ENCODE measurements at places on chromosomes 11 and 22.
A peak's percentile ranks its signal among the peaks of the same experiment; 100 is the strongest.

GRCh38 chr11:87528752-87529151, 491.0 kb downstream of the TMEM135 start:
- DNase-seq, result no peak

- peak; percentile 57 for DNase-seq
Observed at GRCh38 chr11:65317025-65317786, 2.5 kb downstream of the CDC42EP2 start.

- no peak for DNase-seq
Observed at GRCh38 chr22:22871536-22872278, 15.9 kb upstream of the IGLL5 start.

- no peak for DNase-seq
Observed at GRCh38 chr11:128465946-128466705, 121.2 kb downstream of the ETS1 start.

DNA sequence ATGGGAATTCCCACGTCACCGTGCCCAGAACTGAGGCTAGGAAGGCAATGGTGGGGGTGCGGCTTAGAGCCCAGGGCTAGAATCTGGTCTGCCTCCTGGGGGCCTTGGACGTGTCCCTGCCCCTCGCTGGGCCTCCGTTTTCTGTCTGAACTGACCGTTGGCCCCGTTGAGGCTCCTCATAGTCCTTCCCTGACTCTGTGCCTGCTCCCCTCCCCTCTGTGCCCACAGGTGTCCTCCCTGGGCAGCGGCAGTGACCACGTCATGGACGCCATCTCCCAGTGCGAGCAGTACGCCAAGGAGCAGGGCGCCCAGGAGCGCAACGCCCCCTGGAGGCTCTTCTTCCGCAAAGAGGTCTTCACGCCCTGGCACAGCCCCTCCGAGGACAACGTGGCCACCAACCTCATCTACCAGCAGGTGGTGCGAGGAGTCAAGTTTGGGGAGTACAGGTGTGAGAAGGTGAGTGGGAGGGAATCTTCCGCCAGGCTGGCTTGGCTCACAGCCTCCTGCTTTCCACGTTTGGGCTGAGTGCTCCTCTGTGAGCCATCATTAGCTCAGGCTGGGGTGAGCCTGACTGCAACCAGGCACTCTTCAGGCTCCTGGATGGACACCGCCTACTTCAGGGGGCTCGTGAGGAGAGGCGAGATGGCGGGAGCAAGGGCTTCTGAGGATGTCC, 63.9 kb downstream of the MYO7A start:
- DNase-seq, result peak; percentile 97

GRCh38 chr11:95883381-95883780, 40.5 kb downstream of the MTMR2 start:
- DNase-seq, result no peak

GRCh38 chr22:17792299-17792698, 18.0 kb upstream of the BID start:
- no peak for DNase-seq
